RWPE2 (cell line): ENCODE measurements at places on chromosomes 13 and 19.

- no peak for DNase-seq
These were observed 161.5 kb downstream of the KATNAL1 start for GRCh38 chr13:30145709-30146367.

GRCh38 chr13:47327861-47328260 is 431.0 kb upstream of the HTR2A start:
- DNase-seq: no peak

GRCh38 chr13:75829830-75830229 is 193.7 kb downstream of the LMO7 start:
- no peak for DNase-seq

GRCh38 chr19:49665351-49666119 is at the start of the genes BCL2L12 and IRF3:
BCL2L12 (plus strand) TSS chr19:49665933; CDS start chr19:49666693, 760 bp downstream.
IRF3 (minus strand) TSS chr19:49665857; CDS start chr19:49664838, 1,019 bp downstream.
- peak; percentile 96 for DNase-seq

DNA sequence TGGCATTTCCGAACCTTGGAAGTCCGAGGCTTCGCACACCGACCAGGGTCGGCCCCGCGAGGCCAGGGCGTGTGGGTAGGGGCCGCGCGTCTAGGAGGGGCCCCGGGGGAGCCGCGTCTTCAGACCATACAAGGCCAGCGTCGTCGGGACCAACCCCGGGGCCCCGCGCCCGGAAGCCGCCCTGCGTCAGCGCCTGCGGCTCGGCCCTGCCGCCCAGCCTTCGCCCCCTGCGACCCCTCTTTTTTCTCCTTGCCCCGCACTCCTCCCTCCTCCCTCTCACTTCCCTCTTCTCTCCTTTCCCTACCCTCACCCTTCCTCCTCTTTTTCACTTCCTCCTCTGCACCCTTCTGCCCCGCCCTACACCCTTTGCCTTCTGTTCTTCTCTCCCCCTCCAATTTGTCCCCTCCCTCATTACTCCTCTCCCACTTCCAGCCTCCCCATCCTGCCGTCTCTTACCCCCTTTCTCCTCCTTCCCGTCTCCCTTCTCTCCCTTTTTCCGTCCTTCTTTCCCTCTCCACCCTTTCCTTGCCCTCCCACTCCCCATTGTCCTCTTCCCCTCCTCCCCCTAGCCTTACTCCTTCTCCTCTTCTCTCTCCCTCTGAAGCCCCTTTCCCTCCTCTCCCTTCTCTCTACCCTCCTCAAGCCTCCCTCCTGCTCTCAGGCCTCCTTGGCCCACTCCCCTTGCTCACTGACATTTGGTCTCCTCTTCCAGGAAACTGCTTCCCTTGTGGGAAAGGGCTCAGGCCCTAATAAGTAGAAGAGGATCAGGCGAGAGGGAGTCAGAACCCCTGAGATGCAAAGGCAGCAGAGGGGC is 2.2 kb upstream of the PLEKHG2 start:
- no peak for DNase-seq

- DNase-seq: no peak
These were observed 45.5 kb downstream of the IER2 start for GRCh38 chr19:13195678-13196077.

- no peak for DNase-seq
These were observed 59.4 kb downstream of the TSC22D1 start for GRCh38 chr13:44516771-44517170.

DNA sequence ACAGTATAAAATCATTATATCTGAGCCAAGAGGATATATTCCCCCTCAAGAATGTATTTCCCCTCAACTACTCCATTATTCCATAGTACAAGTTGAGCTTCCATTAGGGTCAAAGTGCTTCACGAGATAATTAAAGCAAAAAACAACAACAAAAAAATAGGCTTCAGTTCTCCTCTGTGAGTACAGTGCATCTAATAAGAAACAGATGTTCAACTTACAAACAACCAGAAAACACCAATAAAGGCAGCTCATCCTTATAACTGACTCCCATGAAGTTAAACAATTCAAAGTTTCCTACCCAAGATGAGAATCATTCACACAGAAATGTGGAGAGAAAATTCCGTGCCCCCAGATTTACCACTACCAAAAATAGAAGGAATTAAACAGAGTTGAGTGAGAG is 854.4 kb downstream of the PCDH9 start:
- no peak for DNase-seq

DNA sequence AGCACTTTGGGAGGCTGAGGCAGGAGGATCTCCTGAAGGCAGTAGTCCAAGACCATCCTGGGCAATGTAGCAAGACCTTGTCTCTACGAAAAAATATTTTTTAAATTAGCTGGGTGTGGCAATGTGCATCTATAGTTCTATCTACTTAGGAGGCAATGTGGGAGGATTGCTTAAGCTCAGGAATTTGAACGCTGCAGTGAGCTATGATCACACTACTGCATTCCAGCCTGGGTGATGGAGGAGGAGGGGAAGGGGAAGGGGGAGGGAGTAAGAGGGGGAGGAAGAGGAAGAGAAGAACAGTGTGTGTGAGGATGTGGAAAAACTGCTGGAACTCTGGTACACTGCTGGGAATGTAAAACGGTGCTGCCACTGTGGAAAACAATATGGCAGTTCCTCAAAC is 9.2 kb upstream of the CLIP3 start:
- DNase-seq: no peak

DNA sequence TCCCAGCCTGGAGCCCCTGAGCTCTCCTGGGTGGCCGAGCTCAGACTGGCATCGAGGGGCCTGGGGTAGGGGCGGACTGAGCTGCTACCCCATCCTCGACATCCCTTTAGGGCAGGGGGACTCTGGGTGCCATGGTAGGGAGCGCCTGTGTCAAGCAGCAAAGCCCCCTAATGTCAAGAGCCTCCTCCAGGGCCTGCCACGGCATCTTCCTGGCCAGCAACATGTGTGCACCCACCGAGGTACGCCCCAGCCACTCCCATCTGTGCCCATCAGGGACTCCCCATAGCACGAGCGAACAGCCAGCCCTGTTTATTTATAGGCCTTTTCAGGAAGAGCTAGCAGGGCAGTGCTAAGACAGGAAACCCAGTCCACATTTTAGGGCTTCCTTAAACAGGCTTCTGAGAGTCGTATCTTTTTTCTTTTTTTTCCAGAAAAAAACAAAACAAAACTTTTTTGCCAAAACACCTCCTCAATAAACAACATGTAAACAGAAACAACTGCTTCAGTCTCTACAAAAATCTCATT is 14.3 kb downstream of the LRP3 start:
- DNase-seq: no peak

DNA sequence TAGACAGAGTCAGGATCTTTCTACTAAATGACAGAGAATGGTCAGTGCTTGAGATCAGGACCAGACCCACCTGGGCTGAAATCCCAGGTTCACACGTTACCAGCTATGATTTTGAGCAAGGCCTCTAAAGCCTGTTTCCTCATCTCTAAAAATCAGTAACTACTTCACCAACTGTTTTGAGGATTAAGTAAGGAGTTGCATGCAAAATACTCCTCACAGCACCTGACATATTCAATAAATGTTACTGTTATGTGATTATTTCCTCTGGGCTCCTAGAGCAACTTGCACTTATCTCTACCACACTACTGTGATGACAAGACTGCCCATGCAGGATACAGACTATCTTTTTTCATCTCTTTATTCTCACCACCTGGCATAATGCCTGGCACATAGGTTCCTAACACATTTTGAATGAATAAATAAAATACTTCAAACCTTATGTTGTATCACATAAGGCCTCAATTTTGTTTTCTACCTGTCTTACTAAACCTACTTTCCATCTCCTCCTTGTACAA is 1.8 kb downstream of the KATNAL1 start:
- no peak for DNase-seq

GRCh38 chr19:6720369-6721137 is at the start of gene C3:
C3 (minus strand) TSS chr19:6720650; CDS start chr19:6720589, 61 bp downstream.
- DNase-seq: peak; percentile 83
